ENCODE measurements at places on chromosomes 2 and 18.

DNA sequence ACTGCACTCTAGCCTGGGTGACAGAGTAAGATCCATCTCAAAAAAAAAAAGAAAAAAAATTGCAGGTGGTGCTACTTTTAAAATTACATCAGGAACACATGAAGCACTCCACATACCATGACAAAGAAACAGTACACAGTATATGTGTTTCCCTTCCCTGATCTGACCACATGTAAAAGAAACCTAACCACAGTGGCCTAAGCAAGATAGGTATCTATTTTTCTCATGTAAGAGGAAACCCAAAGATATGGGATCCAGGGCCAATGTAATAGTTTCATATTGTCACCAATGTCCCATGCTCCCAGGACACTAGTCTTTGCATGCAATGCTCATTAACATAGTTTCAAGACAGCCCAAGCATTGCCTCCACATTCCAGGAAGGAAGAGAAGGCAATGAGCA lies 99.9 kb downstream of the DYM start:
- no peak for DNase-seq

- no peak for DNase-seq
Measured at GRCh38 chr2:112480530-112481049, 1.4 kb upstream of the TTL start.

GRCh38 chr2:10242998-10243925 lies 59.4 kb upstream of the HPCAL1 start:
- no peak for DNase-seq

- no peak for DNase-seq
Measured at GRCh38 chr18:79948719-79949411, 2.6 kb downstream of the SLC66A2 start.

DNA sequence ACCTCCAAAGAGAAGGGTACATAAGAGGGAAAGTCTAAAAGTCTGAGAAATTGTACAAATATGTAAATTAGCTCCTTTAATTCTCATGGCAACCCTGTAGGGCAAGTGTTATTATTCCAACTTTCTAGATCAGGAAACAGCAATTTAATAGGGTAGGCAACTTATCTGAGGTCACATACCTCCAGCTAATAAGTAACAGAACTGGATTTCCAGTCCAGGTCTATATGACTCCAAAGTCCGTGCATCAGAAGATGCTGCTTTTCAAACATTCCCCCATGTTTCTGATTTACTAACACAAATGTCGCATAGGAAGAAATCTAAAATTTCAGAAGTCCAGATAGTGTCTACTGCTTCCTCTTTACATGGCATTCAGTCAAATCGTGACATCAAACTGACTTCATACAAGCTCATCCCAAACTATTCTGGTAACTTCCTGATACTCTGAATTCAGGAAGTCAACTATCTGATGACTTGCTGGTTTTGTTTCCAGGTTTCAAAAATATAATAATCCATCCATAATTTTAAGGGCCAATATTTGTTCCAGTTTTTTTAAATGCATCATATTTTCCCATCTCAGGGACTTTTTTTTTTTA lies 419.3 kb upstream of the ACVR2A start:
- DNase-seq = no peak

- no peak for DNase-seq
Measured at GRCh38 chr2:224646242-224646846, 61.2 kb upstream of the CUL3 start.

DNA sequence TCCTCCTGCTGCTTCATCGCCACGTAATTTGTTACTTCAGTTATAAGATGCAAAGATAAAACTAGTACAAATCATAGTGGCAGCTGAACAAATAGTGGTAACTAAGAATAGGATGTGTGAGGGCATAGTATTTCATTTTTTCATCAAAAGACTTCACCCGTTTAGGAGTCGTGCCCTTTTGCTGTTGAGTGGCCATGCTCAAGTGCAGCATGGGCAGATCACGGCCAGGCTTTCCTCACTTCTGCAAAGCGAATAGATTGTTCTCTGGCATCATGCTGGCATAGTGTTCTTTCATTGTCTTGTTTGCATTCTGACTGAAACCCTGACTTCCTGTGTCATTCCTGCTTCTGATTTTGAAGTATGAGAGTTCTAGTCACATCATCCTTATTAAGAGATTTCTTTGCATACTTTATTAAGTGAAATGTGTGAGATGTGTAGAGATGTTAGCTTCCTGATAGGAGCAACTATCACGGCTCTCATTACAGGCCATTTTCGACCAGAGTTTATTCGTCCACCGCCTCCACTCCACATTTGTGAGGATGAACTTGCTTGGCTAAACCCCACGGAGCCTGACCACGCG lies 11.8 kb downstream of the CNOT11 start:
- no peak for DNase-seq

DNA sequence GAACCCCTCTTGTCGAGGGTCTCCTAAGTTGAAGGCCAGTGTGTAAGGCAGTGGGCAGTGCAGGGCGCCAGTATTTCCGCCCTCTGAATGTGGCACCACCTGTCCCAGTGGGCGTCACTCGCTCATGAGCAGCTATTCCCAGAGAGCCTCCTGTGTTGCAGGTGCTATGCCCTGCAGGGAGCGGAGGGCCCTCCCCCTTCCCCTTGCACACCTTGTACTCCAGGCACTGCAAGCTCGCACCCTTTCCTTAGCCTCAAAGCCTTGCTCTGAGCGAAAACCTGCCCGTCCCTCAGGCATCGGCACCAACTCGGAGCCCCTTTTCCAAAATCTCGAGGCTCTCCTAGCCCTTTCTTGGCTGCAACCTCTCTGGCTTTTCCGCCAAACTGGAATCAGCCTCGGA lies 282.7 kb downstream of the AGAP1 start:
- no peak for DNase-seq

DNA sequence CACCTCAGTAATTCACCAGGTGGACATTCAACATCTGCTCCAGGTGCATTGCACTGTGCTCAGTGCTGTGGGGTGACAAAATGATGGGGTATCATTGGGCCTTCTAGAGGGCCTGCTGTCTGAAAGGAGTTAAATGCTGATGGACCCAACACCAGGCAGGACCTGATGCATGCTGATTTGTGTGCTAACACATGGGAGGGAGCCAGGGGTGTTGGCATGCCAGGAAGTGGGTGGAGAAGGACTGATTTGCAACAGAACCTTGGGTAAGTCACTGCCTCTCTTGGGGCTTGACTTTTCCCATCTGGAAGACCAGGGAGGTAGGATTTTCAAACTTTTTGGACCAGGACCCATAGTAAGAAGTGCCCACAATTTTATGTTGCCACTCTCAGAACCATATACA lies 57.9 kb upstream of the CXCR4 start:
- no peak for DNase-seq

All from stimulated activated CD4-positive, alpha-beta T cell treated with anti-CD3 and anti-CD28 coated beads, Interleukin-1b, Interleukin-23, amount 100 ng/mL, for 1 hour (primary cell).